Bronchial epithelial cell (primary cell): ENCODE measurements at places on chromosomes 6 and 20. TPM values are rescaled to one million over a fixed set of nuclear protein-coding genes. Genes with fewer than 3 reads are reported as not detected.
A peak's percentile ranks its signal among the peaks of the same experiment; 100 is the strongest.

The HLA-C gene
- 203 and 285 TPM in 2 replicates for total RNA-seq

The C20orf141 gene
- not detected in 2 replicates for total RNA-seq

The TAB2 gene
- 20.5 and 25.1 TPM in 2 replicates for total RNA-seq

The ZNF334 gene
- total RNA-seq: 1.5 and 1.6 TPM in 2 replicates

The CFB gene
- 2.4 and 2.6 TPM in 2 replicates for total RNA-seq

The MRAP2 gene
- 0.13 and 0.26 TPM in 2 replicates for total RNA-seq

GRCh38 chr6:167266830-167267555, 24.1 kb upstream of the UNC93A start:
- DNase-seq: no peak

GRCh38 chr6:85887461-85887860, 244.8 kb upstream of the SYNCRIP start:
- DNase-seq: no peak

DNA sequence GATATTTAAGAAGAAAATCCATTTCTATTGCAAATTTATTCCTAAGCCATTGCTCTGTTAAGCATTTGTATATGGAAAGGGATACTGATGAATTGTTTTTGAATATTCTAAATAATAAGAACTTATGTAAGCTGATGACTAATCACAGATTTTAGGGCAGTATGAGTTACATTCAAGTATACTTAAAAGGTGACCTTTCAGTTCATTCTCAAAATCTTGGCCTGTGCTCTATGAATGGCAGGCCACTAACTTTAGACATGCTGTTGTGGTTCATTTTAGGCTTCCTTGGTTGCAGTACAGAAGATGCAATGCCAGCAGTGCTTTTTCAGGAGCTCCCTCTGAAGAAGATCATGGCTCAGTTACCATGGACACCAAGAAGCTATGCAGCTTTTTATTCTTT, 380.4 kb downstream of the CENPW start:
- peak; percentile 22 for DNase-seq

DNA sequence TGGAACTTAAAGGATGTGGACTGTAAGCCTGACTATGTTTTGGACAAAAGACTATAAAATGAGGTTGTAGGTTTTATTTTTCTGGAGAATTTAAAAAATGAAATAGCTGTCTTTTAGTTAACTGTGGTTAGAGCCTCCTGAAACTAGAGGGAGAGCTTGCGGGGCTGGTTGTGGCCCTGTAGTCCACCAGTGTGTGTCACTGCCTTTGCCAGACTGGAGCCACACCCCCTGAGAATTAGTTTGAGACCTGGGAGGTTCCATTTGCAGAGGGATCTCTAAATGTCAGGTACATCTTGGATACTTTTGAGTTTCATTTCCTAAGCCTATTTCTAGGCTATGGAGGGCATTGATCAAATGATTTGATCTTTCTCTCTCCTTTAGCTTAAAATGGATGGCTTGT, 20.8 kb downstream of the ZC2HC1B start:
- no peak for DNase-seq

GRCh38 chr6:25363427-25363826, 84.3 kb downstream of the CARMIL1 start:
- DNase-seq: no peak

DNA sequence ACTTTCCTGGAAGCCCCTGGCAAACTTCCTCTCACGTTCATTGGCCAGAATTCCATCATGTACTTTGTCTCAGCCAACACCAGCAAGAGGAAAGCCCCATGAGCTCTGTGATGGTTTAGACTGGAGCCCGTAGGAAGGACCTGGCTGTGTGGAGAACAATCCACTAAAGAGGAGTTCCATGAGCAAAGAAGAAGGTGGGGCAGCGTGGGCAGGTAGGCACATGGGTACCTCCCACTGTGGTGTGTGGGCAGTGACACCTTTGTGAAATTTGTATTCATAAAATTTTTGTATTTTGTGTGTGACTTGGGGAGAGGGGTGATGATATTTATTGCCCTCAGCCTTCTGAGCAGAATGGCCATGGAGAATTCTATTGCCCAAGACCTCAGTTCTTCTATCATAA, 89.5 kb upstream of the SCP2D1 start:
- no peak for DNase-seq

DNA sequence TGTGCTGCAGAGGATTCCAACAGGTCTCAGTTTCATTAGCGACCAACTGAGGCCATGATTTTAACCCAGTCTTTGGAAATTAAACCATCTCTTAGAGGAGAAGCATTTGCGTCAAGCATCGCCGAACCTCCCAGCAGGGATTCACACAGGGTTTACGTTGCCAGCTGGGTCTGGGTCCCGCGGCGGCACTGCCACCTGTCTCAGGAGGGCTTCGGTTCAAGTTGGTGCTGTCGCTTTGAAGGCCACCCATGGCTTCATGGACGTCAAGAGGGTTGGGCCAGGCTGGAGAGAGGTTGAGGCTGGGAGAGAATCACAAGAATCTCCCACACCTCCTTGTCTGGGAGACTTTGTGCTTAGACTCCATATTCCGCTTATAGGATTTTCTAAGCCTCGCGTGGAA, 43.0 kb upstream of the FRMD1 start:
- DNase-seq: no peak

DNA sequence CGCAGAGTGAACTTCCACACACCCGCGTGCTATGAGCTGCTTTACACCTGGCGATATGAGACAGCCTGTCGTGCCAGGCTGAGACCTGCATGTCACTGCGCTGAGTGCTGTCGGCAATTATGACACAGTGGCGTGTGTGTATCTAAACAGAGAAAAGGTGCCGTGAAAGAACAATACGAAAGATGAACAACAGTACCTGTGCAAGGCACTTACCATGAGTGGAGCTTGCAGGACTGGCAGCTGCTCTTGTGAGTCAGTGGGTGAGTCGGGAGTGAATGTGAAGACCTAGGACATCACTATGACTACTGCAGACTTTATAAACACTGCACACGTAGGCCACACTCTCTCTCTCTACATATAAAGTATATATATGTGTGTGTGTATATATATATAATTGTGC, 68.5 kb upstream of the DUSP22 start:
- DNase-seq: peak; percentile 98

DNA sequence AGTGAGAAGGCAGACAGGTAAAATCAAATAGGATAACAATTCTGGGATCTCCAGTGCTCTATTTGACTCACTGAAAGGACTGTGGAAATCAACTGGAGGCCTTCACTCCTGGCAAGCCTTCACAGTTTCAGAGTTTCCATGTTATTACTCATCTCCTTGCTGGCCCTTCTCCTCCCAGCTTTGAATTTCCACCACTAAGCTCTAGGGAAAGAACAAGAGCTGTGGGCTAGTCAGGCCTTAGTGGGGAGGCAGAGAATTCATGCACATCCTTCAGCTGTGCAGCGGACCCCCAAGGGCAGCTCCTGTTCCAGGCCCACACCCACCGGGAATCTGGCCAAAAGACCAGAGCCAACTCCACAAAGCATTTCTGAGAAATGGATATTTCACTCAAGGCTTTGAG, 26.0 kb downstream of the MYLIP start:
- DNase-seq: peak; percentile 54

DNA sequence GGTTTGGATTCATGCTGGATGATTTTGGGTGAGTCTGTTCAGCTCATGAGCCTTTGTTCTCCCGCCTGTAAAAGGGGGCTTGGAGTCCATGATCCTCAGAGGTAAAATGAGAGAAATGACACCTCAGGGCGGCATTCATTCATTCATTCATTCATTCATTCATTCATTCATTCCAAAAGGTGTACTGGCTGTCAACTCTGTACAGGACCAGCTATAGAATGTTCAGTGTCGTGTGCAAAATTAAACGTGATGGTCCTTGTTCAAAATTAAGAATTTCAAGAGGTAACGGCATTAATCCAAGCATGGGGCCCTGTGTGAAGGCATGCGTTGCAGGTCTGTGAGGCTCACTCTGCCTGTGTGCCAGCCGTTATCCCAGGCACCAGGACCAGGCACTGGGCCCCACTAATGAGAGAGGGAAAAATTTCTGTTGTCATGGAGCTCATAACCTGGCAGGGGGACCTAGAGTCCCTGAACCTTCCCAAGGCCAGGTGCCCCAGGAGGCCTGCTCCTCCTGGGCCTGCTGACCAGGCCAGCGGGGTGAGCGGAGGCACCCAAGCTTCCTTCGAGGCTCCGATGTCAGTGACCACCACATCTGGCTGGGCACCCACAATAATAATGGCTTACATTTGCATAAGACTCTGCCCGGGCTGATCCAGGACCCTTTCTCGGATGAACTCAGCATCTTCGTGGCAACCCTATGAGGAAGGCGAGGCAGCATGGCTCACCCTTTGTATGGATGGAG, 53.2 kb downstream of the CEBPB start:
- no peak for DNase-seq

- DNase-seq: no peak
Measured at GRCh38 chr6:53520320-53520928, 24.5 kb downstream of the GCLC start.

DNA sequence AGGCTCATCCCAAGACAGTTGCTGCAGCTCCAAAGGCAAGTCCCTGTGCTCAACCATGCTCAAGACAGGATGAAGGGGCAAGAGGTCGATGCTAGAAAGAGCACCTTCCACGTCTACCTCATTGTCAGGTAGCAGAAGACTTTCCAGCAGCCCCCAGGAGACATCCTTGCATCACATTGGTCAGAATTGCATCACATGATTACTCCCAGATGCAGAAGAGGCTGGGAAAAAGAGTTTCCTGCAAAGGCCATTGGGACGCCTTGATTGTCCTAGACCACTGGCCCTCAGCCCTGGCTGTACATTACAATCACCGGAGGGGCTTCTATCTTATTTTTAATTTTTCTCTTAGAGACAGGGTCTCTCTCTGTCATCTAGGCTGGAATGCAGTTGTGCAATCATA, 17.3 kb upstream of the ZNF334 start:
- DNase-seq: no peak

DNA sequence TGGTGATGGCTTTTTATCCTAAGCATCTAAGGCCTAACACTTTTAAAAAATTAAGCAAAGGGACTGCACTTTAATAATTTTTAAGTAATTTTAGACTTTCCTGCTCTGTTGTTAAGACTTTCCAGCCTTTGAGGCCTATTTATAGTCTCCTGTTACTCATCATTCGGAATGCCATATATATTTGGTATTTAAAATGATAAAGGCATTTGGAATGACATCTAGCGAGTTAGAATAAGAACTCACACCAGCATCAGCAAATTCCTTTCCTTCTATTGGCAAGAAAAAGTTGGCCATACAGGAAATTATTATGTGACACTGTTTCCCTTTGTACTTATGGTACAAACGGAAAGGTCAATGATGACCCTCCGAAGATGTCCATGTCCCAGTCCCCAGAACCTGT, 88.1 kb upstream of the STMND1 start:
- DNase-seq: peak; percentile 74

DNA sequence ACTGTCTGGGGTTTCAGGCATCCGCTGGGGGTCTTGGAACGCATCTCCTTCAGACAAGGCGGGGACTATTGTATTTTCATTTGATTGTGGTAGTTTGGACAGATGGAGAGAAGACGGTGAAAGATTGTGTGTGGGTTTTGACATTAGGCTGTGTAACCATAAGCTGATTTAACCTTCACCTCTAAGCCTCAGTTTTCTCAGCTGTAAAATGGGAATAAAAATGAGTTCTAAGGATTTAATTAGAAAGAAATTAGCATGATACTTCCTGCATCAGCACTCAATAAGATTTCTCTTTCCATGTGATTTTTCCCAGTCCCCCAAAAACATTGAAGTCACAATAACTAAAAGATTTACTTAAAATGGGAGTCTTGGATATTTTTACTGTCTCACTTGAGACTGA, 78.1 kb downstream of the CBFA2T2 start:
- no peak for DNase-seq

GRCh38 chr6:100504786-100505737, 40.3 kb upstream of the SIM1 start:
- DNase-seq: peak; percentile 73

DNA sequence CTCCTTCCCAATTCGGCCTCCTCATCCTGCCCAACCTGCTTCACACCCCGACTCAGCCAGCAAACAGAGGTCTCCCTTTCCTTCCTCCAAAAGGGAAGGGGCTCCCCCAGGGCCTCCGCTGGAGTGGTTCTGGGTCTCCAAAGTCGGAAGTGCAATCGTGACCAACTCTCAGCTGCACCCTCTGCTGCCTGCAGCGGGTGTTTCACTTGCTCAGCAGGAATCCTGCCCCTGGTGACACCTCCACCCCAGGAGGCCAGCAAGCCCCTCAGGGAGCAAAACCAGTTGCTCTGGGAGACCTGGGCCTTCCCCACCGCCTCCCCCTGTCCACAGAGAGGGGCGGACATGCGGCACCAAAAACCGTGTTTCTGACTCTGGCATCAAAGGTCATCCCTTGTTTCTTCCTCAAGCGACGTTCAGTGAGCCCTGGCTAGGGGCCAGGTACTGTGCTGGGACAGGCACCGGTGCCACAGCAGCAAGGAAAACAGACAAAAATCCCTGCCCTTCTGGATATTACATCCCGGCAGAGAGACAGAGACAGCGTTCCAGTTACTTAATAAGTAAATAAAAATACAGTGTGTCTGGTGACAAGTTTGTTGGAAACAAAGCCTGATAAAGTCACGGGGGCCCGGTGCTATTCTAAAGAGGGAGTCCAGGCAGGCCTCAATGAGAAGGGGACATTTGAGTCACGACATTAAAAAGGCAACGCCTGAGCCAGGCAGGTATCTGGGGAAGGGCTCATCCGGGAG, 219.0 kb downstream of the BMP7 start:
- no peak for DNase-seq

GRCh38 chr20:25280051-25280573, 32.2 kb downstream of the PYGB start:
- DNase-seq: no peak

- no peak for DNase-seq
Measured at GRCh38 chr6:106727480-106728149, 98.2 kb downstream of the QRSL1 start.

DNA sequence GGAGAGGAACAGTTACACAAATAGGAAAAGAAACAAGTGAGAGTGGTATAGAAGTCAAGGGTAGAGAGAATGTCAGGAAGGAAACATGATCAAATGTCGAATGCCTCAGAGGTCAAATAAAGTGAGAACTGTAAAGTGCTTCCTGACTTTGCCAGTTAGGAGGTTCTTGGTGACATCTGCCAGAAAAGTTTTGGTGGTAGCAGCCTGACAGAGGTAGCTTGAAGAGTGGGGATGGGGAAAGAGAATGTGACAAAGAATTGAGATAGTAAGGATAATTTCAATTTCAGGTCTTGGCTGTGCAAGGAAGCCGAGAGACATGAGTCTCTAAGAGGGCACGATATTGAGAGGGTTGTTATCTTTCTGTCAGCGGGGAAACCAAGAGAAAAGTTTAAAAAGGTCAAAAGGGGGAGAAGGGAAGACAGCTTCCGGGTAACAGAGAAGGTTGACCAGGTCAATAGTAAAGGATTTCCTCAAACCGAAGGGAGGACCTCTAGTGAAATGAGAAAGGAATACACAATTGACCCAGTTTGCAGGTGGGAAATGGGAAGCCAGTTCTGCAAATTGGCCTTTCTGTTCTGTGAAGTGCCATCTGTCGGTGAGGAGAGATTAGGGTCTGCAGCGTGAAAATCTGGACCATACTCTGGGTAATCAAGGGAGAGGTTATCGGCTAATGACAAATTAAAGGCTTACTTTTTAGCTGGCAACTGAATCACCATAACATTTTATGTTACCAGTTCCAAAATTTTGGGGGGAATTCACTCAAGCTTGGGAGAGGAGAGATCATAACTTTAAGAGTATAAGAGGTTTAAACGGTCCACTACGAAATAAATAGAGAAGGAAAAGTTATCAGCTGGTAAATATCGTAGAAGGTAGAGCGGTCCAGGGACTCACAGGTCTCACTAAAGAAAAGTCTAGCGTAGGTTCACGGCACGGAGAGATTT, 973 bp upstream of the BRD2 start:
- peak; percentile 59 for DNase-seq

- no peak for DNase-seq
Measured at GRCh38 chr20:62898970-62899632, 27.2 kb downstream of the DIDO1 start.
